ENCODE measurements at places on chromosomes 2 and 18.

- DNase-seq: no peak
These were observed 68.5 kb upstream of the WDR75 start for GRCh38 chr2:189372688-189373257.

GRCh38 chr2:216113572-216113971 is 4.4 kb downstream of the XRCC5 start:
- DNase-seq: no peak

- DNase-seq: no peak
These were observed 11.0 kb upstream of the LRRFIP1 start for GRCh38 chr2:237616373-237616733.

- DNase-seq: no peak
These were observed 124.2 kb upstream of the REV1 start for GRCh38 chr2:99613980-99614379.

DNA sequence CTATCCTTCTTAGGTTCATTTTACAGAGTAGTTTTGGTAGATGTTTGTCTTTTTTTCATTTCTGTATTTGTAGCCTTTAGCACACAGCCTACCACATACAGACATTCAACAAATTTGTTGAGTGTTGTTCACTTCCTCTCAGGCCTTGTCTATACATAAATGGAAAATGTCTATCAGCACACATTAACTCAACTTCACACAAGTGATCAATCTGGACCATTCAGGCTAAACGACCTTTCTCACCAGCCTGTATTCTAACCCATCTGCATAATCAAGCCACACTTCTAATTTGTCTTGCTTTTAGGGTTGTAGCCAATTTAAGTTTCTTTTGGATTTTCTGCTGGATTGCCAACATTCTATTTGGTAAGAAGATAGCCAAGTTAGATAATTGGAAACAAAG is 59.9 kb upstream of the DARS1 start:
- DNase-seq: no peak

DNA sequence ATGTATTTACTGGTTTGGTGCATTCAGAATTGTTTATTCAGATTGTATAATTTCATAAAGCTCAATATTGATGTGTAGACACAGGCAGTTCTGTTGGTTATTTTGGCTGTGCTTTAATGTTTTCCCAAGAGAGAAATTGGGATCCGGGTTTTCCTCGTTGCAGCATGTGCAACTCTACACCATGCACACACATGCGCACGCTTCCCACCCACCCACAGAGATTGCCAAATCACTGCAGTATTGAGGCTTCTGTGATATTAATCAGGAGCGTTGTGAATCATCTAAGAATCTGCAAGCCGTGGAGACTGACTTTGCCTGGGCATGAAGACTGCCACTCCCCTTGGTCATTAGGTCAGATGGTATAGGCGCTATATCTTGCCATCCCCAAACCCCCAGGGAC is 571.5 kb downstream of the SLC4A3 start:
- no peak for DNase-seq

DNA sequence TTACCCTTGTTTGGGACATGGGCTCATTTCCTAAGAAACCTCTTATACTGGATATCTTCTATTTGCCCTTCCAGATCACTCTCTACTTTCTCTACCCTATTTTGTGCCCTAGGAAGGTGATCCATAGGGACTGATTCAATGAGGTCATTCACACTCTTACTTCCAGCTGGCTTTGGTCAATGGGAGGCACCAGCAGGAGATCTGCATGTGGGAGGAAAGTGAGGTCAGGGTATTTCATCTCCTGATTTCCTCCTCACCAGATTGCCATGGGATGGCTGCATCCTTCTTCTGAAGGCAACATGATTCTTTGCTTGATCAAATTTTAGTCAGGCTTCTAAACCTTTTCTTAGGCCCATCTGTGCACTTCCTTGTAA is 15.2 kb downstream of the M1AP start:
- no peak for DNase-seq

DNA sequence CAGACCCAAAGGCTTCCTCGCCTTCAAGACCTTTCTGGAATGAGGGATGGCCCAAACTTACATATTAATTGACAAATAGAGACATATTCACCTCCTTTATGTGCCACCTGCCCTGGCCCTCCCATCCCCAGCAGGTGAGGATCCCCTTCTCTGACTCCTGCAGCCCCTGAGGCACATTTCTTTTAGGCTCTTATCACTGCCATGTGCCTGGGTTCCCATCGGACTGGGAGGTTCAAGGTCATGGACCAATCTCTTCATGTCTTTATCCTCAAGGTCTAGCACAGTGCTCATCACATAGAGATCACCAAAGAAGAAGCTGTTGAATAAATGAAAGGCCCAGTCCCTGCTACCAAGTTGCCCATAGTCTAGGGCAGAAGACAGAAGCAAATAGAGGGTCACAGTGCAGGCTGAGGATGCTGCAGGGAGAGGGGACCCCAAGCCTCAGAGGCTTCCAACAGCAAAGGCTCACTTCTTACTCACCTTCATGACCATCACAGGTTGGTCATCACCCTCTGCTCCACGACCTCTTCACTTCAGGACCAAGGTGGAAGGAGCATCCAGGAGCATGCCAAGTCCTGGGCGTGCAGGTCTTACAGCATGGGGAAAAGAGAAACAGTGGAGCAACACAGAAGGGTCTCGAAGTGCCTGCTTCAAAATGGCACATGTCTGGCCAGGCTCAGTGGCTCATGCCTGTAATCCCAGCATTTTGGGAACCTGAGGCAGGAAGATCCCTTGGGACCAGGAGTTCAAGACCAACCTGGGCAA is 193.9 kb downstream of the SMAD2 start:
- DNase-seq: no peak

DNA sequence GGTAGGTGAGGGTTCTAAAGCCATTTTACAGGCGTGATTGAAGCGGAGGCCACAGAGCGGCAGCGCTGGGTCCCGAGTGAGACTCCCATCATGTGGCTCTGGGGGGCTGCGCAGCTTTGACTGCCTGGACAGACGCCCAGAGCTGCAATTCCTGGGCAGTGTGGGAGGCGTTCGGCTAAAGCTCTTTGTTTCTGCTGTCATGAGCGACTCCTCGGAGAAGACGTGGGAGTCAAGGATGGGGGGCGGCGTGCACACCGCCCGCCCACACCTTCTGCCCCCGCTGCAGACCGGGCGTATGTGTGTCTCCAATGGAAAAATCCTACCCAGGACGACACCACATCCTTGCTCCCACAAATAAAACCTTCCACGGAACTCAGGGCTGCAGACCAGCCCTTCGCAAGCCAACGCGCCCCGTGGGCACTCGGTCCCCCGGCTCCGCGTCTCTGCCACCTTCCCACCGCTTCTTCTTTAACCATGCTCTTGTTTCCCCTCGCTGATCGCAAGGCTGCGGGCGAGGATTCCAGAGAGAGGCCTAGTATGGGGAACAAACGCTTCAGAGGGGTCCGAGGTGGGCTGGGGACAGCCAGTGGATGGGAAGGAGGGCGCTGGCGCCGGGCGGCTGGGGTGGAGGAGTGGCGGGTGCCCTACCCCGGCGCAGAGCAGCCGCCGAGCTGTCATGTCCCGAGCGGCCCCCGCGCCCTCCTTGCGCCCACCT is 680 bp upstream of the LBH start:
- no peak for DNase-seq

GRCh38 chr2:12107321-12107720 is 360.9 kb downstream of the LPIN1 start:
- DNase-seq: no peak

- no peak for DNase-seq
These were observed 439.1 kb upstream of the HNMT start for GRCh38 chr2:137525132-137525531.

DNA sequence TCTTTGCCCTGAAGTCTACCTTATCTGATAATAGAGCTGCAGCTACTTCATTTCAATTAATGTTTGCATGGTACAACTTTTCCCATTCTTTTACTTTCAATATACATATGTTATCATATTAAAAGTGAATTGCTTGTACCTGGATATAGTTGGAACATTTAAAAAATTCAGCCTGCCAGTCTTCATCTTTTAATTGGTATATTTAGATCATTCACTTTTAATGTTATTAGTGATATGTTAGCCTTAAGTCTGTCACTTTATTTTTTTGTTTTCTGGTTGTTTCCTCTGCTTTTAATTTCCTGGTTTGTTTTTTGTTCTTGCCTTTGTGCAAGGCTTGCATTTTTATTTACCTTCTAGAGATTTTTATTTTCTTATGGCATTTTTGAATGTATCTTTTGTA is 158.2 kb downstream of the GALNT1 start:
- no peak for DNase-seq

DNA sequence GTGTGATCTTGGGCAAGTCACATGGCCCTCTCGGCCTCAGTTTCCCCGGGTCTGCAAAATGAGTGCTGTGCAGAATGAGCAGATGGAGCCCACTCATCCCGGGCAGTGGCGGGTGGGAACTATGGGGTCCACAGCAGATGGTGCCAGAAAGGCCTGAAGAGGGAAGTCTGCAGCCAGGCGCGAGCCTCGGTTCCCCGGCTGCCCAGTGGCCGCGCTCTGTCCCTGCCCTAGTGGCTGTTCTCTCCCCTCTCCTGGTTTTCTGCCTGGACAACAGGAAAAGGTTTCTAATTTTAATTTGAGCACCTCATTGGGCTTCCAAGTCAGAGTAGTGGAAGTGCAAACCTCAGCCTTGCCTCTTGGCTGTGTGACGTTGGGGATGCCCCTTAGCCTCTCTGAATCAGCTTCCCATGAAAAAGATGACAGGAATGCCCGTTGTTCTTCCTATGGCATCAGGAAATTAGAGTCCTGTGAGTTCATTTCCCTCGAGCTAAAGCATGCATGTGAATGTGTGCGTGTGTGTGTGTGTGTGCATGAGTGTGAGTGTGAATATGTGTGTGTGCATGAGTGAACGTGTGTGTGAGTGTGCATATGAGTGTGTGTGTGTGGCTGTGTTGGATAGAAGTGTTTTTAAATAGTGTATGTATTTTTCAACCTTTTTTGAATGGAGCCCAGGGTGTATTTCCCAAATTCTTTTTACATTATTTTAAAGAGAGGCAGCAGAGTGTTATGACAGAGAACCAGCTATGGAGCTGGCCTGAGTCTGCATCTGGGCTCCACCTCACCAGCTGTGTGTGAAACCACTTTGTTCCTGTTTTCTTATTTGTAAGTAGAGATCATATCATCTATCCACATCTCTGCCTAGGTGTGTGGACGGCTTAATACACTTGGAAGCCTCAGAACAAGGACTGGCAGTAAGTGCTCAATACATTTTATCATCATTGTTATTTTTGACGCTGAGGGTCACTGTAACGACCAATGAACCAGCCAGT is 41.3 kb downstream of the RRM2 start:
- no peak for DNase-seq

DNA sequence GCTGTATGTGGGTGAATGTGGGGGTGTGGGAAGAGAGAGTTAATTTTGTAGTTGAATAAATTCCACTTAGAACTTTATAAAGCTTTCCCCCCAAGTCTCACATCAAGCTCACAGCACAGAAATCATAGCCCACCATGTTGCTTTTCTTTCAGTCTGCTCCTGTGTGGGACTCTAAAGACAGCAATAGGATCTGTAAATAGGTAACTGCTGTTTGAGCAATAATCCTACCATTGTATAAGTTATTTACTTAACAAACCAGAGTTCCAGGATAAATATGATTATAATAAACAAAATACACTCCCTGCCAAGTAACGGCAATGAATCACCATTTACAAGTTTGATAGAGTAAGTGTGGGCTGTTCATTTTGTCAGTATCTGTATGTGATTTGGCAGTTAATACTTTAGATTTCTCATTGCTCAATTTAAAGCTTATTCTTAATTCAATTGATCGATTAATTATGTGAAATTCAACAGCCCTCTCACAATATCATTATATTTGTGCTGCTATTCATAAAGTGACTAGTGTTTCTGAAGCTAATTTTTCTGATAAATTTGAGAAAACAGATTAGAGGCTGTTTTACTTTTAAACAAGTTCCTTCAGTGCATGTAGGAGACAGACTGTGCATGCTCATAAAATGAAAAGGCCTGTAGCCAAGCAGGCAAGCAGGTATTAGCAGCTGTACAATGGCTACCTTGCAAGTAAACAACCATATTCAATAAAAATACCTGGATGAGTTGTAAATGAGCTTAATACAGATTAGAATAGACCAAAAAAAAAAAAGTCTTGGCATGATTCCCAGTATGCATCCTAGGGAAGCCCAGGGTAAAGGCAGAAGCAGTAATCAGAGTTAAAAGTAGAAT is 142.7 kb downstream of the PDE11A start:
- DNase-seq: no peak

DNA sequence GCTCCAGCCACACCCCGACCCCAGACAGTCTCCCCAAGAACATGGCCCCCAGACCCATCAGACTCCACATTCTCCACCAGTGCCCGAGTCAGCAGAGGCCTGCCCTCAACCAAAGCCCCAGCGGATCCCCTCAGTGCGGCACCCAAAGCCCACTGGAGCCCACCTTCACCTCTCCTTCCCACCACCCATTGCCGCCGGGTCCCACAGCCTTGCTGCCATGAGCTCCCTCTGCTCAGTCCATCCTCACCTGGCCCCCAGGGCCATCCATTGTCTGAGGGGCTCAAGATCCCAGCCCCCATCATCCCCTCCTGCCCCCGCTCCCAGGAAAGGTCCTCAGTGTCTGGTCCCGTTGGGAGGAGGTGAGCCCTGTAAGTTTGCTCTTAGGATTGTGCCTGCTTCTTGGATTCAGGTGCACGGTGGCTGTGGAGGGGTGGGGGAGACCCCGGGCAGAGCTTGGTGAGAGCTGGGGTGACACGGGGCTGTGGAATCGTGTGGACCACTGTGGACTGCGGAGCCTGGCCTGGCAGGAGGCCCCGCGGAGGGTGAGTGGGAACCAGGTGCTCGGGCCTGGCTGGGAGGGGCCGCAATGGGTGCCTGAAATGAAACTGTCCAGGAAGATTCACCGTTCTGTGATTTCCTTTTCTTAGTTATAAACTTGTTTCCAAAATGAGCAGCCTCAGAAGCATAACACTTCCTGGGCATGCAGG is 32.7 kb upstream of the GPC1 start:
- DNase-seq: no peak

DNA sequence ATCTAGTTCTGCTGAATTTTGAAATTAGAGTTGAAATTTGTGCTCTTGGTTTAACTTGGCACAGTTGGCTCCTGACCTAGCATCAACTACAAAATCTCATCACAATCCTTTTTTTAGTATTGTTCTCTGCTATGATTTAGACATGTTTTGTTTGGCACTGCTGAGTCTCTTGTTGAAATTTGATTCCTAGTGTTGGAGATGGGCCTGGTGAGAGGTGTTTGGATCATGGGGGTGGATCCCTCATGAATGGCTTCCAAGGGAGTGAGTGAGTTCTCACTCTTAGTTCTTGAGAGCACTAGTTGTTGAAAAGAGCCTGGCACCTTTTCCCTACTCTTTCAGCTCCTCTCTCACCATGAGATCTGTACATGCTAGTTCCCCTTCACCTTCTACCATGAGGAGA is 605.6 kb upstream of the SLC39A10 start:
- DNase-seq: no peak

- DNase-seq: peak; percentile 16
These were observed 1060.6 kb upstream of the FANCL start for GRCh38 chr2:59301466-59302402.

DNA sequence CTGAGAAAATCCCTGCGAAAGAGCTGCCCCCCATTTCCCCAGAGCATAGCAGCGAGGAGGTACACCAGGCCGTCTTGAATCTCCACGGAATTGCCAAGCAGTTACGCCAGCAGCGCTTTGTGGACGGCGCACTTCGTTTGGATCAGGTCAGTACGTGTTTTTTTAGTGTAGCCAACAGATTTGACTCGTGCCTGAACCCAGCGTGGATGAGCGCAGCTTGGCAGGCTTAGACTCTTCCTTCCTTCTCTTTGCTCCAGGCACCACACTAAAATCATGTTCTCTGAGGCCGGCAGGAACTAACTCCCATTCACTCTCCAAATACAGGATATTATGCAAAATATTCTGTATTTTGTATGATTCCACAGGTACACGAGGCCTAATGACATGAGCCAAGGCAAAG is 115.3 kb upstream of the ALPP start:
- no peak for DNase-seq

- DNase-seq: no peak
These were observed 297.4 kb upstream of the GCFC2 start for GRCh38 chr2:76008001-76008702.

Measured in C1 segment of cervical spinal cord (tissue), 14 donors.